ENCODE measurements at places on chromosomes 6 and 20. TPM values are rescaled to one million over a fixed set of nuclear protein-coding genes. Genes with fewer than 3 reads are reported as not detected.

DNA sequence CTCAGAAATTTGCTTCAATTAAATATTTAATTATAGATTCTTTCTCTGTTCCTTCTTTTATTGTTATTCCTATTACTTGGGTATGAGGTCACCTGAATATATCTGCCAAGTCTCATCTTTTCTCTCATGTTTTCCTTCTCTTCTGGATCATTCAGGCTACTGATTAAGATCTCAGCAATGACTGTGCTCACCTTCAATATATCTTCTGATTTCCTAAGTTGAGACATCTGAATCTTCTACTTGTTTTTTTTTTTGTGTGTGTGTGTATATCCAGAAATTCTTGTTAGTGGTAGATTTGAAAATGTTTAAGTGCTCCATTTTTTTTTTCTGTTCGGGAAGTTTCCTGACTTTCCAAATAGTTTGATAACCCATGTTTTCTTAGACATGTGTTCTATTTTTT, 108.0 kb downstream of the ADGRB3 start:
- no peak for DNase-seq

DNA sequence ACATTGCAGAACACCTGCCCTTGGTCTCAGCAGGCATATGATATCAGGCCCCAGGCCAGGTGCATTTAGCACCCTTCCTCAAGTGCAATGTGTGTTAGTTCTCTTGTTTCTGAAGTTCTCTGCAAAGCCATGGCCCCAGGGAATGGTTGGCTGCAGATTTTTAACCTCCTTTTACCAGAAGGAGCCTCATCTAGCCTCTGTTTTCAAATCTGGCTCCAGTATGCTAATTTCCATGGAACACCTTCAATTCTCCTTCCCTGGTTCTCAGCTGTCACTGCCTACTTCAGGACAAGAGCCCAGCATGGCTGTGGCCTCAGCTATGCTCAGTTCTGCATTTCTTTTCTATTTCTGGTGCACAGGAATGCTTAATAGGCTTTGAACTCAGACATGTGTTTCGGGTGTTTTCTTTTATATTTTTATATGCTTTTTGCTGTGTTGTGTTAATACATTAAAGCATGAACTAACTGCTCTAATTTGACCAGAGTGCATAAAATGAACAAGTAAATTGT, 51.6 kb upstream of the OGFRL1 start:
- no peak for DNase-seq

DNA sequence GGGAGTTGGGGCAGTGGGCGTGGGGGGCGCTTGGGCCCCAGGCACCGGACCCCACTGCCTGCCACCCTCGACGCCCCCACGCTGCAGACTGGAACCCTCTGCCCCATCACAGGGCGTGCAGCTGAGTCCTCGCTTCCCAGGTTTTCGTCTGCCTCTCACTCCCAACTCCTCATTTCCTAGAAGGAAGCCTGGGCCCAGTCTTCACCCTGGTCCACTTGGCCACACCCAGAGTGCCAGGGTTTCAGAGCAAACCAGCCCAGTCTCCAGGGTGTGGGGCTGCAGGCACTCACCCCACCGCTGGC, 30.3 kb downstream of the FRMD1 start:
- no peak for DNase-seq

DNA sequence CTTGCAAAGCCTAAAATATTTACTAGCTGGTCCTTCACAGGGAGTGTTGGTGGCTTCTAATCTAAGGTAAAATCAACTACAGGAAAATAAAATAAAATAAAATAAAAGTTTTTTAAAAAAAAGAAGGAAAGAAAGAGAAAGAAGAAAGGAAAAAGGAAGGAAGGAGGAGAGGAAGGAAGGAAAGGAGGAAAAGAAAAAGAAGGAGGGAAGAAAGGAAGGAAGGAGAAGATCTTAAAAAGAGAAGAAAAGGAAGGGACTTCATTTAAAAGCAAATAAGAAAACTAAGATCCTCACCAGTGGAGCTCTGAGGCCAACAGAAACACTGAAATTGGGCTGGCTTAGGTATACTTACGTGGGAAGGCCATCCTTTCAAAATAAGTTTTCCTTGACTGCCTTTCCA, 178.4 kb downstream of the TSHZ2 start:
- no peak for DNase-seq

- DNase-seq = no peak
These were observed 39.7 kb downstream of the LBP start for GRCh38 chr20:38386004-38386403.

- no peak for DNase-seq
These were observed 236.5 kb downstream of the CDKAL1 start for GRCh38 chr6:20770773-20771172.

GRCh38 chr6:6694825-6695624, 106.5 kb downstream of the LY86 start:
- DNase-seq = no peak

DNA sequence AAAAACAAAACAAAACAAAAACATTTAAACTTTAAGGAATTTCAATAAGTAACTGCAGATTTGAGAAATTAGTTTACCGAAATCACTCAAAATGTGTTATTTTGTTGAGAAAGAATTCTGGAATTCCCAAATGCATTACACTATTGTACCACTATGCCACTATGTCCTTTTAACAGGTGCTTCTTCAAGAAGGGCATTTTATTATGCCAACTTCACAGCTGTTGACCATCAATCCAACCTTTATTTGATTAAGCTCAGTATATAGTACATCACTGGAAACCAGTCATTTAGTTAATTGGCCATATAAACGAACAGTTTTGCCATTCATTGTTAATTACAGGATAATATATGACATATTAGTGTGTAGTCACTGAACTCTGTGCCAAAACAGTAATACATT, 221.7 kb downstream of the ARHGAP18 start:
- DNase-seq = no peak

- DNase-seq = peak; percentile 14
These were observed 57.1 kb downstream of the ITCH start for GRCh38 chr20:34420146-34420545.

- DNase-seq = no peak
These were observed 12.1 kb downstream of the NHSL1 start for GRCh38 chr6:138487102-138487604.

DNA sequence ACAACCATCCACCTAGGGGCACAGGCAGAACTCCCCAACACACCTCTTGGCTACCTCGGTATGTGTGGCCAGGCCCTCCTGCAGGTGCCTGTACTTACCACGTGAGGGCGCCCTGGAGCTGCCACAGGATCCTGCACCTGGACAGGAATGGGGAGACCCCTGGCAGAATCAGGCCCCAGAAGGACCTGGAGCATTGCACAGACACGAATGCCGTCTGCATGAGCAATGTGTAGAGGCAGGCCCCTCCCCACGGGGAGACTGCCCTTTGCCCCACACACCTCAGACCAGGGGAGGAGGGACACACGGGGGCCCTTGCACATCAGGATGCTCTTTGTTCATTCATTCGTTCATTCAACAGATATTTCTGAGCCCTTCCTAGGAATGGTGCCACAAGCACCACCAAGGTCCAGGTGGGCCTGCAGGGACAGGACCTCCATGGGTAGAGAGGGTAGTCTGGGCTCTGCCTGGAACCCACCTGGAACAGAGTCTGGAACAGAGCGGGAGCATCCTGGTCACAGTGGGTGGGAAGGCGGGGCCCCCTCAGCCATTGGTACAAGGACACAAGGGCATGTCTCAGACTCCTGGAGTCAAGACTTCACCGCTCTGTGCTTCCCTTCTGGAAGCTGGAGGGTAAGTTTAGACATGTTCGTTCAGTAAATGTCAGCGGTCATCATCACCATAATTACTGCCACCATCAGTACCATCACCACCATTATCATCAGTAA, 32.3 kb downstream of the YTHDF1 start:
- DNase-seq = no peak

DNA sequence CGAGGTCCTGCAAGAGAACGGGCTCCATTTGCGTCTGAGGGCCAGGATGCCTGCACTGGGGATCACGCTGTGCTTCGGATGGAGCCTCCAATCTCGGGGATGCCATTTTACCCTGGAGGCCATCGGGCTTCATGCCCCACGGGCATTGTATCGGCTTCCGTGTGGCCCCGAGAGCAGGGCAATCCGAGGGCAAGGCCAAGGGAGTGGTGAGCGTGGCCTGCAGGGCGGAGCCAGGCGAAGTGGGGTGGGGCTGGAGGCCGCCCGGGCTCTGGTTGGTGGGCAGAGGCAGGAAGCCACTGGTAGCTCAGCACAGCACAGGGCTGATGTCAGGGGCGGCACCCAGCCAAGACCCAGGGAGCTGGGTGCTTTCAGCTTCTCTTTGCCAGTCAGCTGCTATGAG, 57.5 kb upstream of the BHLHE23 start:
- DNase-seq = no peak

DNA sequence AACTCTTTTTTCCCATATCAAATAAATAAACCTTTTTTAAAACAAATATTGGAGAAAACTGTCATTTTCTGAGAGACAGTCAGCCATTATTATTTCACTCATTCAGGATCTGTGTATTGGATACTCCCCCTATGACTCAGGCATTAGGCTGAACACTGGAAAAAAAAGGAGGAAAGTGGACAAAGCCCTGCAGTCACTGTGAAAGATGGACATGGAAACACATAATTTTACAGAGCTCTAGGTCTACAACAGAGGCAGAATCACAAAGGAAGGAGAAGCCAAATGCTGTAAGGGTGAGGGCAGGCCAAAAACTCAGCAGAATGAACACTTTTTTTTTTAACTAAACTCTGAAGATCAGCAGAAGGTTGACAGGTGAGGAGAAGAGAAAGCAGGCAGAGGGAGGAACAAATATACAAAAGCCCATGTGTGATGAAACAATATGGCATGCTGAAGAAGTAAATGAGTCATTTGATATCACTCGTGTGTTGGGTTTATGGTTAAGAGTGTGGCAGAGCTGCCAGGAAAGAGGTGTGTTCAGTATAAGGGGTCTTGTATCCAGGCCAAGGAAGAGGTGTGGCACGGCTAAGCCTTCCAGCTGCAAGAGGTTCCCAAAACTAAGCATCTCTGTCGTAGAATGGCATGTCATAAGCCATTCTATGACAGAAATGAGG, 39.1 kb downstream of the EPB41L2 start:
- DNase-seq = no peak

- no peak for DNase-seq
These were observed 4.8 kb upstream of the GTF2H4 start for GRCh38 chr6:30903236-30903635.

GRCh38 chr6:32867022-32867477, 13.1 kb downstream of the PSMB9 start:
- DNase-seq = no peak

DNA sequence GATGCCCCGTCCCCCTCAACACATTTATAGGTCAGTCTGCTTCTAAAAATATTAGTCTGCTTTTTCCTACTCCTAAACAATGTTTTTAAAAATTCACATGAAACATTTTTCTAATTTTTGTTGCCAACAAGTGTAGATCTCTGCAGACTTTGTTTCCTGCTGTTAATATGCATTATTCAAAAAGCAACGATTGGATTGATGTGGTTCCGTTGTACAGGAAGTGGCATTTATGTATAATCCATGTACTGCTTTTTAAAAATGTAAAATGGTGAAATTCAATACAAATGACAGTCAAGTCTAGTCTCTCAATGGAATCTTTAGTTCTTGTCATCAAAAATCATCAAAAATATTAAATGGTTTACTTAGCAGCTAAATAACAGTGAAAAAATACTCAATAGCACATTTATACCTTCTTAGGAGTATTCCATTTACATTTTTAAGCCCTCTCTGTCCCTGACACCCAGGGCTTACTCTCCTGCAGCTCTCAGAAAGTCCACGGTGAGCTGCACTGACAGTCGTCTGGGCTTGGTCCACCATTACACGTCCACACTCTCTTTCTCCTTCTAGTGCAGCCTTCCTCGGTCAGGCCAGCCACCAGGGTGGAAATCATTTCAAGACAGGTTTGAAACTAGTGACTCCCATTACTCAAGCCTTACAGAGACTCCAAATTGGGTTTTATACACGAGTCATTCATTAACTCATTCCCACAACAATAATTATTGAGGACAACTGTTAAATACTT, 211.5 kb downstream of the TMEM200A start:
- no peak for DNase-seq

TMEM14A gene
- 39.5 TPM for polyA plus RNA-seq

UQCC2 gene
- polyA plus RNA-seq = 57.2 TPM

RCAN2 gene
- polyA plus RNA-seq = 2.9 TPM

VWA7 gene
- 3.4 TPM for polyA plus RNA-seq

EYA2 gene
- polyA plus RNA-seq = 0.82 TPM

AARS2 gene
- polyA plus RNA-seq = 16.5 TPM

KAT14 gene
- 16.4 TPM for polyA plus RNA-seq

C20orf96 gene
- polyA plus RNA-seq = 38.9 TPM

SNX21 gene
- 17.7 TPM for polyA plus RNA-seq

Measured in right lung (tissue), 10 donors.